ENCODE measurements at places on chromosomes 6 and 20.

GRCh38 chr6:101585501-101585900 is 192.0 kb downstream of the GRIK2 start:
- no peak for DNase-seq

GRCh38 chr6:53530346-53530745 is 14.6 kb downstream of the GCLC start:
- DNase-seq = no peak

DNA sequence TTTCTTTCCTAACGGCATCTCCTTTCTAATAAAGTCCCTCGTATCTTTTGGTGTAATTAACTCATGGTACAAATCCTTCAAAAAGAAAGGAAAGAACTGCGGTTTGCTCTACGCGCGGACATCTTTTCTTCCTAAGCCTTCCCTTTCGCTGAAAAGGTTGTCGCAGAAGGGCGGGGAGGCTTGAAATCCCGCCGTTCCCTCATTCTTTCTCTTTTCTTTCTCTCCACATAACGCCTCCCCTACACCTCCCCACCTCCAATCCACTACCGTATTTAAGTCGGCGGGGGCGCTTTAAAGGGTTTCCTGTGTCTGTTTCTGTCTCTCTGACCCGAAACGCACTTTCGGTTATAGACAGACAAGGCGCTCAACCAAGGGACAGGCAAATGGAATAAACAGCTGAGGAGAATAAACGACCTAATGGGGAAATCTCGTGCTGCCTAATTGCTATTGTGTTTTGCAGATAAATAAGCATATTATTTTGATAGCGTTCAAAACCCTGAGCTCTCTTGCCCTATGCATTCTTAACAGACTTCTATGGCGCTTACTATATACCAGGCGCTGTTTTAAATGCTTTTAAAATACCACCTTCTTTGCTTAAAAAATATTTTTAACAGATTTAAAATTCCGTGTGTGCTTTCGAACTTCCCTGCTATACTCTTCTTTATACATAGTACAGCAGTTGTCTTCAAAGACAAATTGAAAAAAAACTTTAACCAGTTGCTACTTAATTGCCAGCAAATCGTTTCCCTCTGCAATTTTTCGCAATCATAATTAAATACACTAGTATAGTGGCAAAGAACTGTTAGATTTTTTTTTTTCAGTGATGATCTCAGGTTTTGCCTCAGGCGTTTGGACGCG is 2.5 kb upstream of the HEY2 start:
- peak; percentile 26 for DNase-seq

DNA sequence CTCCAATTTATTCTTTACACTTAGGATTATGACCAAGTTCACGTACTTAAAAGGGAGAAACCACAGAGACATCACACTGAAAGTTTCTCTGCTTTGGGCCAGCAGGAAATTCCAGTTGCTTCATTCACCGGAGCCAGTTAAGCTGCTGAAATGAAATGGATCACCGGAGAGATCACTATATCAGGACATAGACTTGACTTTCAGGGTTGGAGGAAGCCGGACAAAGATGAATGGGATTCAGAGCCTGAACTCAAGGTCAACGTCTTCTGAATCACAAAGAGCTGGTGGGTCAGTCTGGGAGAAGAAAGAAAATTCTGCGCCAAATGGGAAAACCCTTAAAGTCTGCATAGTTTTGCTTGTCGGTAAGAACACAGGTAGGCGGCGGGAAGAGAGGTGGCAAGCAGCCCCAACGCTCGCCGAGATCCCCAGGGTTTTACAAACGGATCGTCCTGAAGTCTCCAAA is 81.9 kb upstream of the CCDC28A start:
- DNase-seq = no peak

DNA sequence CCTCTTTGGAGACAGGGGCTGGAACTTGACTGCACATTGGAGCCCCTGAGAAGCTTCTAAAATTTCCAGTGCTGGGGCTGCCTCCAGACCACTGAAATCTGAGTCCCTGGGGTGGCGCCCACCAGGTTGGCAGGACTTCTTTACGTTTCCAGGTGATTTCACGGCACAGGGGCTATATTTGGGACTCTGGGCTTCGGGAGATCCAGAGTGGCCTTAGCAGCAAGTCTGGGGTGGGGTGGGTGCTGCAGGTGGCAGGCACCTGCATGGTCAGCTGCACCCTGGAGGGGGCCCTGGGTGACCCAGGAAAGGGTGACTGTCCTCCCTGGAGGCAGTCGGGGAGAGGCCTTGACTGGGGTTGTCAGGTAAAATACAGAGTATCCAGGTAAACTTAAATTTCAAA is 135.5 kb upstream of the PHACTR3 start:
- DNase-seq = no peak

DNA sequence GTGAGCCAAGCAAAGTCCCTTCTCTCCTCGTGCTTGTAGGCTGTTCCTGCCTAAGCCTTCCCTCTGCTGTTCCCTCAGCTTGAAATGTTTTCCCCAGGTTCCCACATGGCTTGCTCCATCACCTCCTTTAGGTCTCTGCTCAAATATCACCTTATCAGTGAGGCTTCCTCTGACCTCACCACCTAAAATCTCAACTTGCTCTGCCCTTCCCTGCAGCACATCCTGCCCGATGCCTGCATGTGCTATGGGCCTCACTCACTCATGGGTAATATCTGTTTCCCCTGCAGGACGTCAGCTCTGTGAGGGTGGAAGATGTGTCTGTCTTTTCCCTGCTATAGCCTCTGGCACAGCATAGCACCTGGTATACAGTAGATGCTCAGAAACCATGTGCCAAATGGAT is 29.9 kb upstream of the FKBP1A start:
- DNase-seq = no peak

GRCh38 chr20:7248281-7249201 is 481.1 kb downstream of the BMP2 start:
- DNase-seq = no peak

DNA sequence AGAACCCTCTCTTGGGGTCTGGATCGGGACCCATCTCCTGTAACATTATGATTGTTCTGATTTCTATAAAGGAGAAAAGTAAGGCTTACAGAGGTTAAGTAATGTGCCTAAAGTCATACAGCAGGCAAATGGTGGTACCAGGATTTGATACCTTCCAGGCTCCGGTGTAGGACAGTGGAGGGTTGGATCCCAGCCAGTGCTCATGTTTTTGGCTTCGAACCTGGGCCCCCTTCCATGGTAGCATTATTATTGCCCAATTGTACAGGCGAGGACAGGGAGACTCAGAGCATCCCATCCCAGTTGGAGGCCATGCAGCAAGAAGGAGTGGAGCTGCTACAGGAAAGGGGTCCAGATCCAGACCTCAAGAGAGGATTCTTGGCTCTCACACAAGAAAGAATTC is 202.7 kb downstream of the TFAP2C start:
- no peak for DNase-seq

DNA sequence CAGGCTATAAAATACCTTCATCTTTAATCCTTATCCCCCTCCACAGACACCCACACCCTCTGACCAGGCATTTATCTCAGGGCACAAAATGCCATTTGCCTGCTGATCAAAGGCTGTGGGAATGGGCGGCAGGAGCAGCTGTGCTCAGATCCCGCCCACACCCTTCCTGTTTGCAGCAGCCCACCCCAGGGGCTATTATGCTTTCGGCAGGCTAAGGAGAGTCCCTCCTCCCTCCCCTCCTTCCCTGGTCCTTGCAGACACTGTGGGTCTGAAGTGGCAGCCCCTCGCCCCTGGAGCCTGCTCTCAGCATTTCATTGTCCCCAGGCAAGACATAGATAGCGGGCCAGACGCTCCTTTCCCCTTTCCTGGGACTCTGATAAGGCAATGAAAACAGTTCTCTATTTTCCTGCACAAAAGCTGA is 220.8 kb upstream of the HEY2 start:
- DNase-seq = no peak

- no peak for DNase-seq
These were observed 281.9 kb downstream of the PKHD1 start for GRCh38 chr6:51805517-51805916.

GRCh38 chr6:125853756-125854155 is 63.0 kb downstream of the NCOA7 start:
- no peak for DNase-seq

GRCh38 chr6:37696220-37696840 is 1.4 kb downstream of the MDGA1 start:
- DNase-seq = no peak

GRCh38 chr6:132115714-132116366 is 164.7 kb upstream of the CCN2 start:
- no peak for DNase-seq

GRCh38 chr6:138105880-138106664 is 1.1 kb downstream of the PERP start:
- DNase-seq = no peak

DNA sequence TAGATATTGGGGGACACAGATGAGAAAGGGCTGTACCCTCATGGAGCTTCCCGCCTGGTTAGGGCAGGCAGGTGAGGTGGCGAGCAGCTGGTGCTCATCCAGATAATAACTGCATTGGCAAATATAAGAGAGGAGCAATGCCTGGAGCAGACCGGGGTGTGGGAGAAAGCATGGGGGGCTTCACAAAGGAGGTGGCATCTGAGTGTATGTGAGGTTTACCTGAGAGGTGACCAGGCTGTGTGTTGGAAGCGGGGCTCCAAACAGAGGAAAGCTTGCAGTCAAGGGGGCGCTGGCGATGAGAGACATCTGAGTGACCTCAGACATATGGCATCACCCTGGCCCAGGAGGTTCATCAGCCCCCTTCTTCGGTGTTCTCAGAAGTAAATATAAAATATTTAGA is 72.1 kb upstream of the PMEPA1 start:
- DNase-seq = no peak

GRCh38 chr6:54320871-54321270 is 12.6 kb downstream of the TINAG start:
- DNase-seq = no peak

DNA sequence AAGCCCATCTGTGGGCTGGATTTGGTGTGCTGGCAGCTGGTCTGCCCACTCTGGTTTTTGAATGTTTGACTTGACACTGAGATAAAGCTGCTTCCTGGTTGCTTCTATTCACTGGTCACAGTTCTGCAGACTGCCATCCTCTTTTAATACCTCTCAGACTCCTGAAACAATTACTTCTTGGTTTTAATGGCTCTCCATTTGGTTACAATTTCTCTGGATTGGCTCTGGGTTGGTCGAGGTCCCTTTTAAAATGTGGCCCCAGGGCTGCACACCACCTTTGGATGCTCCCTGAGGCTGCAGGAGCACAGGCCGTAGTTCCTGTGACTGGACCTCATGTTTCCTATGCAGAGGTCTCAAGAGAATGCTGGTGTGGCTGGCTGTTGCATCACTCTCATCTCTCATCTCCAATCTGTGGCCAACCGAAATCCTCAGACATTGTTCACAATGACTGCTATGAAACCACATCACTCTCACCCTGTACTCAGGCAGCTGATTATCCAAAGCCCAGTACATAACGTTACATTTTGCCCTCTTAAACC is 98.5 kb downstream of the INSM1 start:
- no peak for DNase-seq

GRCh38 chr6:75488033-75488432 is 5.6 kb downstream of the FILIP1 start:
- DNase-seq = no peak

GRCh38 chr6:17292600-17293133 is 11.5 kb downstream of the RBM24 start:
- DNase-seq = no peak

- DNase-seq = no peak
These were observed 37.0 kb downstream of the EFHC1 start for GRCh38 chr6:52457096-52457495.

DNA sequence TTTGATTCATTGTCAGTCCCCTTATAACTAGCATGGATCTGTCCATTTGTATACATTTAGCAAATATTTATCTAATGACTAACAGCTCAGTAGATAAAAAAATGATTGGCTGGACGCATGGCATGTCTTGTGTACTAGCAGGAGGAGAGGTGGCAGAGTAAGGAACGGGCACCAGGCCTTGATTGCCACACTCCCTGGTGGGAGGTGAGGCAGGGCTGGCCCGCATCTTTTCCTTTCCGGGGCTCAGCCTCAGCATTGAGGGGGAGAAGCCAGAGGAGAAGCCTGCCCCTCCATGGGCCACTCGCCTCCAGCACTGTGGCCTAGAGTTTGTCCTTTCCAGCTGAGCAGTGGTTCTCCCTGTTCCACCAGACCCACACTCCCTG is 84.9 kb upstream of the TMEM181 start:
- DNase-seq = no peak

DNA sequence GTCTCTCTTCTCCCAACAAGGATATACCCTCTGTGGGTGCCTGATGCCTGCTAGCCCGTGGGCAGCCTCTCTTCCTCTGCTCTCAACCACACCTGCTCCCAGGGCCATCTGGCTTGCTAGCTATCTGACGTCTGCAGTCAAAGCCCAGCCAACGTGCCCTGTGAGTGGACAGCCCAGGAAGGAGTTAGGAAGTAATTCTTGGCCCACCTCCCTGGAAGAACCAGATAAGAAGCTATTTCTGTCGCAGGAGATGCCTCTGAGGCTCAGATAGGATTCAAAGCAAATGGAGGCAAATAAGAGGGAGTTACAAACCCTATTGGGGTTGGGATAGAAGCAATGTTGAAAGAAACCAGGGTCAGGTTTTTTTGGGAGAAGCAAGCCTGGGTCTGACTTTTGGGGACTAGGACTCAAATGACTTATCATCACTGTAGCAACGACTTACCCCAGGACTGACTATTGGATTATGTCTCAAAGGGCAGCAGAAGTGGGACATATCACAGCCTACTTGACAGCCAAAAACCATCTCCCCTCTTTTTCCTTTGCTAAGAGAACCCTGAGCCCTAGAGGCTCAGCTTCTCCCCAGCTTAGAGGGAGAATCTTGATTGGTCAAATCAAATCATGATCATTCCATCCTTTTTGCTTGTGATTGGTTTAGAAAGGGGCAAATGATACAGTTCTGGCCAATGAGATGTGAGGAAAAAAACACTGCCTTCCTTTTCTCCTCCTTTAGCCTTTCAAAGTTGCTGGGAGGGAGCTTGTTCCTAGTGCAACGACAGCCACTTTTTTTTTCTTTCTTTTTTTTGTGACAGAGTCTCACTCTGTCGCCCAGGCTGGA is 18.0 kb upstream of the CDK5RAP1 start:
- no peak for DNase-seq

- DNase-seq = no peak
These were observed 235.2 kb downstream of the LRFN2 start for GRCh38 chr6:40352006-40352405.

- DNase-seq = no peak
These were observed 46.9 kb upstream of the CD93 start for GRCh38 chr20:23132930-23133559.

DNA sequence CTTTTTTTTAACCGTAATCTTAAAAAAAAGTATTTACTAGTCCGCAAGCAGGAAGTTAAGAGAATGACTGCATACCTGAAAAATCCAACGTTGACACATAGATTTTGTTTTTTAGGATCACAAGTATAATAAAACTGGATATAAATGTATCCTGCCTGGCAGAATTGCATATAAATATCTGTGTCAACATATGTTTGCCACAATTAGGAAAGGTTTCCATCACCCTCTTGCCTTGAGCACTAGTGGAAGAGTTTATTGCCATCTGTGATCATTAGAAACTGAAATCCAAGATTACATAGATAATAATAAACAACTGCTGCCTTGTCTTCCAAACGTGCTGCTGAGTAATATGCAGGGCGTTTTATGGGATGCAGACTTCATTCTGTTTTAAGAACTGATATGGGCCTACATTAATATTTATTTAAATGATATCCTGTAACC is 27.9 kb downstream of the PLEKHG1 start:
- no peak for DNase-seq

Measured in activated CD8-positive, alpha-beta memory T cell treated with anti-CD3 and anti-CD28 coated beads for 1 hour (primary cell).